Caki2 (cell line): ENCODE measurements at places on chromosomes 4 and X.

DNA sequence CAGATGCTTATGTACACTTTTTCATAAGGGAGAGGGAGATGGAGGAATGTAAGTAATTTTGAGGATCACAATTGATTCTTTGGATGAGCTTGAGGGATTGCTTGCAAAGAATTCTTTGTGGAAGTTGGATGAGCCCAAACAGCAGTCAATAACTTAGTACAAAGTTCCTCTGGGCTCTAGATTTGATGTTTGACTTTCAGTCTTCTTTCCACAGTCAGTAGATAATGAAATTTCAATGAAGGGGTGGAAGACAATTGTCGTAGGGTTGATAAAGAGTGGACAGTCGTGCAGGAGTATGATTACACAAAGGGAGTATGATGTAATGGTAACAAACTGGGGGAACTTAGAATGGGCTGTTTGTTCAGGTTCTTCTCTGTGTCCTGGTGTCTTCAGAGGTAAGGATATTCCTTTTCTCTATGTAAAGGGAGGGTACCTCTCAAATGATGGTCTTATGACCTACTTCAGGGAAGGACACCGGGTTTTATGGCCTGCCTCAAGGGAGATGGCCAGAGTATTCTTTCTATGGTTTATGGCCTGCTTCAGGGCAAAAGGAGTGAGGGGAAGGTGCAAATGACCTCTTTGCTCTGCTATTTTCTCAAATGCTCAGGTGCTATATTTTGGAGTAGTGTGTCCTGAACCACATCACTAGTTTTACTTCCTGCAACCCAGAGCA is 1.7 kb upstream of the ABRAXAS1 start:
- DNase-seq = no peak

GRCh38 chr4:48138936-48139335 is 4.9 kb upstream of the TXK start:
- DNase-seq = no peak

- no peak for DNase-seq
These were observed 19.2 kb downstream of the NALF2 start for GRCh38 chrX:69523314-69523713.

DNA sequence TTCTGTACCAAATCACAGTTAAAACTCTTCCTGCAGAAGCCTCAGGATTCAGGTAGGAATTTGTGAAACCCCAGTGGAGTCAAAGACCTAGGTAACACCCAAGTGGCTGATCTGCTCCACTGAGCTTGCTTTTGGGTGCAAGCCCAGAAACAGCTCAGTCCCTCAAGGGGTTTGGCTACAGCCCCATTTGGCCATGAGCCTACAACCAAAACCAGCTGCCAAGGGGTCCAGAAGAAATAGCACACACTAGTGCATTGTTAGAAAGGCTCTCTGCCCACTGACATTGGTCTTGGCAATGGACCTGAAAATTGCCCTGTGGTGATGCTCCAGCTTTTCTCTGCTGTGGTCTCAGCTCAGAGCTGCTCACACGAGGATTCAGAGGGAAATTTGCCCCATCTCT is 577.4 kb upstream of the INTU start:
- no peak for DNase-seq

DNA sequence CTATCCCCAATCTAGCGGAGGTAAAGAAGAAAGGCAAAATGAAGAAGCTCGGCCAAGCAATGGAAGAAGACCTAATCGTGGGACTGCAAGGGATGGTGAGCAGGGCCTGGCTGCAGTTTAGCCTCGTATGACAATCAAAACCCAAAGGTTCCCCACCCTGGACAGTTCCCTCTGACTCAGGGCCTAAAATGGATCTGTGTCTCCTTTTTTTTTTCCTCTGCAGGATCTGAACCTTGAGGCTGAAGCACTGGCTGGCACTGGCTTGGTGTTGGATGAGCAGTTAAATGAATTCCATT is 986 bp downstream of the HDAC6 start:
- no peak for DNase-seq

GRCh38 chrX:117429501-117429900 is 687.1 kb downstream of the KLHL13 start:
- DNase-seq = no peak

GRCh38 chrX:39481621-39482020 is 616.1 kb downstream of the BCOR start:
- DNase-seq = no peak

DNA sequence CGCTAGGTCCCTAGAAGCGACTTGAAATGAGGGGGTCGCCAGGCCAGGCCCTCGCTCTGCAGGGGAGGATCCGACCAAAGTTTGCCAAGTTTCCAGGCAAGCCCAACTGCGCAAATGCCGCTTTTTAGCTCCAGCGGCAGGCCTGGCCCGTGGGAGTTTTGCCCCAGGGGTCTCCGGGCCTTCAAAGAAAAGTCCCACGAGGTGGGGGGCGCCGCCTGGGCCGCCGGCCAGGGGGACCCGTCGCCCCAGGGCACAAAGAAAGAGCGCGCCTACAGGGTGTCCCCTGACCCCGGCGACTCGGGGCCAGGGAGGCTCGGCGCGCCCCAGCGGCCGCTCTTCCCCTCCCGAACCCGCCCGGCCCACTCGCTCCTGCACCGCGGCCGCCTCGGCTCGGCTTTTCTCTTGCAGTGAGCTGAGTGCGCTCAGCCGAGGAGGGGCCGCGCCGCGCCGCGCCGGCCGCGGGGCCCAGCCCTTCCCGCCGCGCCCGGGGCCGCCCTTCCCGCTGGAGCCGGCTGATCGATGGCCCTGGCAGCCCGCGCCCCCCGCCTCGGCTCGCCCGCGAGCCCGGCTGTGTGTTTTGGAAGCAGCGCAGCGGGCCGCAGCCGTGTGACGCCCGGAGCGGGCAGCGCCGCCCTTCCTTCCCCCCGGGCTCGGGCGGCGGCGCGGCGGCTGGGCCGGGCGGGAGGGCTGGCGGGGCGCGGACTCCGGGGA is 754 bp upstream of the KLF3 start:
- DNase-seq = peak; percentile 74

DNA sequence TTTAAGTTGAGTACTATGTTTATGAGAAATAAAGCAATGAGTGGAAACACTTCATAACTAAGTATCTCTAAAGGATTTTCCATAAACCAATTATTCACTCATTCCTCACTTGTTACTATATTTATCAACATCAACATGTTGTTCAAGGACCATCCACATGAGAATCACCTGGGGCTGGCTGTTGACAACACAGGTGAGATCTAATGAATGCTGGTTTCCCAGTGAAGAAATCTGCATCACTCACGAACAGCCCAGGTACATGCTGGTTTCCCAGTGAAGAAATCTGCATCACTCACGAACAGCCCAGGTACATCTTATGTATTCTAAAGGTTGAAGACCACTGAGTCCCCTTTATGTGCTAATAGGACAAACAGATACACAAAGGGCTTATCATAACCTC is 32.5 kb downstream of the TSPAN5 start:
- DNase-seq = no peak

GRCh38 chr4:86831262-86832130 is 17.7 kb downstream of the SLC10A6 start:
- peak; percentile 14 for DNase-seq

DNA sequence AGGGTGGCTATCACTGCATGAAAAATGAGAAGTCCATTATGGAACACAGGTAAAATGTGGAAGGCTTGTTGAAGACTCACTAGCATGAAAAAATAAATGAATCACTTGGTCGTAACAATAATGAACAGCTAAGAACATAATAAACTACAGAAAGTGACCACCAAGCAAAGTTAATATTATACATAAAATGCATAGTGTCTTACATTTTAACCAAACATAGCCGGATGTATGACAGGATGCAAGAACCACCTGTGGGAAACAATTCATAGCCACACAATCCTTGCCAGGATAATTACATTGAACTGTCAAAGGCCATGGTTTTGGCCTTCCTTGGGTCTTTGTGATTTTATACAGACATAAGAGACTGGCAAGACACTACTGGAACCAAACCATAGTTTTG is 81.9 kb upstream of the ATXN3L start:
- DNase-seq = peak; percentile 11

GRCh38 chrX:34437586-34437985 is 219.5 kb downstream of the TMEM47 start:
- no peak for DNase-seq

GRCh38 chr4:73603854-73604584 is 16.2 kb downstream of the RASSF6 start:
- DNase-seq = no peak

- no peak for DNase-seq
These were observed 15.5 kb upstream of the NHS start for GRCh38 chrX:17359500-17359899.

GRCh38 chrX:8711401-8711800 is 20.5 kb downstream of the ANOS1 start:
- DNase-seq = no peak

- DNase-seq = no peak
These were observed 48.3 kb downstream of the ATXN3L start for GRCh38 chrX:13271511-13271910.
